ENCODE measurements at places on chromosomes 1 and 21.

GRCh38 chr1:30046751-30047150, 676.6 kb downstream of the MATN1 start:
- no peak for DNase-seq

DNA sequence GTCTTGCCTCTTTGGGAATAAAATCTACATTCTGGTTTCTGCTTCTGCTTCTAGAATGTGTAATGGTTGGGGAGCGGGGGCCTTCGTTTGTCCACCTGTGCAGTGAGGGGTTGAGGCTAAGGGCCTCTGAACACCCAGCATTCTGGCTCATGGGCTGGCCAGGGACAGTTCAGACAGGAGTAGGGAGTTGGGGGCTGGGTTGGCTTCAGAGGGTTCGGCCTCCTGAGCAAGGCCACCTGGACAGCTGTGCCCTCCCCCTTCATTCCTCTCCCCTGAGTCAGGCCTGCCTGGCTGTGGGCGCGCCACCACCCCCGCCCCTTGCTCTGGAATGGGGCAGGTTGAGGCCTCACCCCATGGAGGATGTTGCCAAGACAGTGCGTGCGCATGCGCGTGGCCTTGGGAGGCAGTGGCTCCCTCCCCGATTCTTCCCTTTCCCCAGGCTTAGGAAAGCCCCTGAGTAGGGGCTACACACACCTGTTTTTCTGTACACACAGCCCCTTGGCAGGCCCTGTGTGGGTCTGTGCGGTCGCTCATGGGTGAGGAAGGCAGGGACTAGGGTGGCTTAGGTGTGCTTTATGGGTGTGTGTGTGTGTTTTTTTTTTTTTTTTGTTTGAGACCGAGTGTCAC, 57.0 kb downstream of the YARS1 start:
- no peak for DNase-seq

GRCh38 chr1:234980645-234981396, 147.8 kb downstream of the TOMM20 start:
- DNase-seq = peak; percentile 85

DNA sequence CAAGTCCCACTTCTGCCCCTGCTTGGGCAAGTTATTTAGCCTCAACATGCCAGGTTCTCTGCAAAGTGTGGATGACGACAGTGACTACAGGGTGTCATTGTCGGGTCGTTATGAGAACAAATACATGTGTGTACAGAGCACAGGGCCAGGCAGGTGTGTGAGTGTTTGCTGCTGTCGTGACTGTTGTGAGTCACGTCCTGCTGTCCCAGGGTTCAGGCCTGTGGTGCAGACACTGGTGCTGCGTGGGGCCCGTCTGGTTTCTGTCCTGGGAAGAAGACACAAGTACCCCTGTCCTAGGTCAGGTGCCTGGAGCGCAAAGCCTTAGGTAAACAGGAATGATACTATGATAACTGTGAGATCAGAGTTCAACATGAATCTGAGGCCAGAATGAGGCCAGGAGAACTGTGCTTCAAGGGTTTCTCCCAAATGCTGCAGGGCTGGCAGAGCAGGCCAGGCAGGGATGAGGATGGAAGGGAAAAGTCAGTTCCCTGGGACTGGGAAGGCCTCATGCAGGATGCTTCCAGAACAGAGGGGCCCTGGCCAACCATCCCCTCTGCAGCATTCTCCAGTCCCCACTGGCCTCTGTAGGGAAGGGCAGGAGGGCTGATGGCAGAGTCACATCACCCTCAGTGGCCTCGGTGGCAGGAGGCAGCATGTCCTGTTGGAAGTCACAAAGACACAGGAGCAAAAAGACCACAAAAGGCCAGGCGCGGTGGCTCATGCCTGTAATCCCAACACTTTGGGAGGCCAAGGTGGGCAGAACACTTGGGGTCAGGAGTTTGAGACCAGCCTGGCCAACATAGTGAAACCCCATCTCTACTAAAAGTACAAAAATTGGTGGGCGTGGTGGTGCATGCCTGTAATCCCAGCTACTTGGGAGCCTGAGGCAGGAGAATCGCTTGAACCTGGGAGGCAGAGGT, 15.7 kb downstream of the GPR157 start:
- DNase-seq = no peak

GRCh38 chr1:16913181-16913832, 8.4 kb upstream of the CROCC start:
- DNase-seq = no peak

DNA sequence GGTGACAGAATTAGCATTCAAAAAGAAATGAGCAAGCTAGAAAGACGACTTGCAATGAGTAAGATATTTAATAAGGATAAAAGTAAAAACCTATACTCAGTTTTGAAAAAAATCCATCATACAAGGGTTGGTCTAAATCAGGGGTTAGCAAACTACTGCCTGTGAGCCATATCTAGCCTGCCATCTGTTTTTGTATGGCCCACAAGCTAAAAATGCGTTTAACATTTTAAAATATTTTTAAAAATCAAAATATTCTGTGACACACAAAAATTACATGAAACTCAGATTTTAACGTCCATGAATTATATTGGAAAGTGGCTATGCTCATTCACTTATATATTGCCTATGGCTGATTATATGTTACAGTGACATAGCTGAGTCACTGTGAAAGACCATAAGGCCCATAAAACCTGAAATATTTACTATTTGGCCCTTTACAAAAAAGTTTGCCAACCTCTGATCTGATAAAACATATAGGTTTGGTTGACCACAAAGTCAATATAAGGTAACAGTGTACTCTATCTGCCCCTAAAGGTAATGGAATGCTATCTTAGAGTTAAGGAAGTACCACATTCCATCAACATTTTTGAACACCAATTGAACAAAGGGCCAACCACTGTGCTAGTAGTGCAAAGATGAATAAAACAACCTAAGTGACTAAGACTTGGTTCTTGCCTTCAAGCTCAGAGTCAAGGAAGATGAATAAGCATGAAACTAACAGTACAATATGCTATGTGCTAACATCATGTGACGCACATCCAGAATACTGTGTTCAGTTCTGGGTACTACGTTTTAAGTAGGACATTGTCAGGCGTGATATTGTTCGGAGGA, 3.2 kb downstream of the IFT25 start:
- no peak for DNase-seq

GRCh38 chr1:166903232-166903631, 27.2 kb upstream of the TADA1 start:
- no peak for DNase-seq

DNA sequence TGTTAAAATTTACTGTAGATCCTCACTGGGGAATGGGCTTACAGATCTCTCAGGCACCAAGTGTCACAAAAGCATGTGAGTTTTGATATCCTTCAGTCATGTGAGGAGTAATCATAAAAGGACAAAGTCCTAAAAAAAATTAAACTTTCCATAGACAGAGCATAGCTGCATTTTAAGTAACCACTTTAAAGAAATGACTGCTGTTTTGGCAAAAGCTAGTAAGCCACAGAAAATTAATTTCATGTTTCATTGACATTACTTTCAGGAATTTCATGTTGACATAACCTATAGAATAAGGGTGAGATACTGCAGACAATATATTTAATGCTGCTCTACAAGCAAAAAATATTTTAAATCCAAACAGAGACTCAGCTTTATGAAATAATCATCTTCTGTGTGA, 156.3 kb downstream of the LYPLAL1 start:
- DNase-seq = no peak

- DNase-seq = no peak
These were observed 41.7 kb downstream of the CD55 start for GRCh38 chr1:207362962-207363860.

DNA sequence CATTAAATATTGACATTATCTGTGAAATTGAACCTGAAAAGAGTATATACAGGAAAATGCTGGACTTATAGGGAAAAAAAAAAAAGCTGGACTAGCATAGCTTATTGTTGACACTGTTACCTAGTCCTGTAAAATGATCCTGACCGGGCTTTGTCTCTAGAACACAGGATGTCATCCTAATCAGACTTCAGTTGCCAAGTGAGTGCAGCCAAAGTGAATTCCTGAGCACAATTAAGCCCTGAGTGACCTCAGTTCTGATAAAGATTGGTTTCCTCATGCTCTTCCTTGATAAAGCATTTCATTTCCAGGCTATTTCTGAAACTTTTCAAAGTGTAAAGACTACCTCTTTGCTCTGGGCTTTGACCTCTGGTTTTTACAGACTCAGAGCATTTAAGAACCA, 19.8 kb downstream of the SELP start:
- DNase-seq = no peak

GRCh38 chr1:15282810-15283474, 35.9 kb downstream of the FHAD1 start:
- DNase-seq = no peak

GRCh38 chr1:17736625-17737024, 18.5 kb upstream of the ACTL8 start:
- DNase-seq = no peak

DNA sequence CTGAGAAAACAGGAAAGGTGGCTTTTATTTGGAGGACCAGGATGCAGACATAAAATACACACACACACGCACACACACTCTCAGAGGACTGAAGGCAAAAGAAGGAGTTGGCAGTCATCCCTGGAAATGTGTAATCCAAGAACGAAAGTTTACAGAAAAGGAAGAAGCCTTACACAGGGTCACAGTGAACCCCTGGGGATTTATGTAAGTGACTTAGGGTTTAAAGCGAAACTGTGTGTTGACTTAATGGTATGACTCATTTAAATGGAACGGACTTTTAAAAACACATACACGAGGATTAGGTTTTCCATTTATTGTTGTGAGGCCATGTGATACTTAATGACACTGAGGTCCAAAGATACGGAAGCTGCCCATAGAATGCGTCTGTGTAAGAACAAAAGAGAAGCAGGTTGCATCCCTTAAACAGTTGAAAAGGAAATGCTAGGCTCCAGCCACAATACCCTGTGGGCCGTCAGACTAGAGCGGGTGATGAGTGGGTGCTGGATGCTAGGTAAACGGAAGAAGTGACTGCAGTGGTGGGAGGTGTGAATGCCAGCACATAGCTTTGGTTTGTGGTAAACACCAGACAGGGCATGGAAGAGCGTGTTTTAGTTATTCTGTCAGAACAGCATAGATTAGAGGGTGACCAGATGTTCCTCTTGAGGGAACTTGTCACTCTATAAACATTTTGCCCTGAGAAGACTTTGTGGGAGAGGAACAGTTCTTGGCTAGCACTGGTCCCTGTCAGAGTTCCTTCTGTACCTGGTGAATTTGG, 21.6 kb upstream of the BCL10 start:
- DNase-seq = peak; percentile 90

DNA sequence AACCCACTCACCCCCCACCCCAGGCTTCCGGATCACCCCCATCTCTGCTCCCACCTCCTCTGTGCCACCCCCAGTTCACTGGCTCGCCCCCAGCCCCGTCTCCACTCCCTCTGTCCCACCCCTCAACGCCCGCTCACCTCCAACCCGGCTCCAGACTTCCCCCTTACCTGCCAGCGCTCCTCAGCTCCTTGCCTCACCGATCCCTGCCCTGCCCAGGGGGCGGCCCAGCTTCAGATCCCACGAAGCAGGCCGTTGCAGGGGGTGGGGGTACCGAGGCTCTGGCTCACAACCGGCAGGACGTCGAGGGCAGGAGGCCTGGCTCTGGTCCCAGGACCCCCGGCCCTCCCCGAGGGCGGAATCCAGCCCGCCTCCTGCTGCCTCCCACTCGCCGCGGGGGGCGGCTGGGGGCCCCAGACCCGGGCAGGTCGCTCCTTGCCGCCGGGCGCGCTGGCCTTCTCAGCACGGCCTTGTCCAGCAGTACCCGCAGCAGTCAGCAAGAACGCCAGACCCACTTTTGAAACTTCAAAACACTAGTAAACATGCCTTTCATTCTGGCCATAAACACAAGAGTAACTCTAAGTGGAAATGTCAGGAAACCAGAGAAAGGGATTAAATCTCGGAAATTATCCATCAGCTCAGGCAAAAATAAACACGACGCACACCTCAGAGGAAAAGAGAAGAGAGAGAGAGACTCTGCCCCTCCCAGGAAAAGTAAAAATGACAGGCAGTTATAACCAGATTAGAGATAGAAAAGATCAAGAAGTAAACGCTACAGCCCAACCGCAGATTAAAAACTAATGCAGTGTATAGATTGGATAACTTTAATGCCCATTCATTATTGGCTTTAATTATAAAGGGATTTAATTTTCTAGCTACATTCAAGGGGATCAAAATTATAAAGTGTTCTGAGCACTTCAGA, 1.0 kb upstream of the FAM89A start:
- no peak for DNase-seq

DNA sequence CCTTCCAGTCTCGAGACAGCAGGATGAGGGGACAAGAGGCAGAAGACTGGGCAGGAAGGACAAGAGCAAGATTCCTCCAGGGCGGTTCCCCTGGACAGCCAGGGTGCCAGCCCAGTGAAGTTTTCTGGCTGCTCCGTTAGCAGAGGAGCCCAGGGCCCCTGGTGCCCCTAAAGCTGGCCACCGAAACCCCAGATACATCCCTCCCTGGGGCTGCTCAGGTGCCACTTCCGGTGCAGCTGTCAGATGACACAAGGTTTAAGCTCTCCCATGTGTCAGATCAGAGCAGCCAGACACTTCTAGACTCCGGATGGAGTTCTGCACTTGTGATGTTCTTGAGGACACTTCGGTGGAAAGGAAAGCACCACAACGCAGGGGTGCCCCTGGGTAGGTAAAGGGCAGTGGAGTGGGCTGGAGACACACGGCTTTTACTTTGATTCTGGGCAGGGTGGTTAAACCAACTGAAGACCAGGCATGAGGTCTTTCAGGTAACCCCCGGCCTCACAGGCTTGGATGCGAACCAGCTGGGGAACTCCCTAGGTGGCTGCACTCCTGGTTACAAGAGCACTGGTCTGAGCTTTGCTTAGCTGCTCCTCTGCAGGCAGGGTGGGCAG, 85.7 kb downstream of the ITPKB start:
- no peak for DNase-seq

DNA sequence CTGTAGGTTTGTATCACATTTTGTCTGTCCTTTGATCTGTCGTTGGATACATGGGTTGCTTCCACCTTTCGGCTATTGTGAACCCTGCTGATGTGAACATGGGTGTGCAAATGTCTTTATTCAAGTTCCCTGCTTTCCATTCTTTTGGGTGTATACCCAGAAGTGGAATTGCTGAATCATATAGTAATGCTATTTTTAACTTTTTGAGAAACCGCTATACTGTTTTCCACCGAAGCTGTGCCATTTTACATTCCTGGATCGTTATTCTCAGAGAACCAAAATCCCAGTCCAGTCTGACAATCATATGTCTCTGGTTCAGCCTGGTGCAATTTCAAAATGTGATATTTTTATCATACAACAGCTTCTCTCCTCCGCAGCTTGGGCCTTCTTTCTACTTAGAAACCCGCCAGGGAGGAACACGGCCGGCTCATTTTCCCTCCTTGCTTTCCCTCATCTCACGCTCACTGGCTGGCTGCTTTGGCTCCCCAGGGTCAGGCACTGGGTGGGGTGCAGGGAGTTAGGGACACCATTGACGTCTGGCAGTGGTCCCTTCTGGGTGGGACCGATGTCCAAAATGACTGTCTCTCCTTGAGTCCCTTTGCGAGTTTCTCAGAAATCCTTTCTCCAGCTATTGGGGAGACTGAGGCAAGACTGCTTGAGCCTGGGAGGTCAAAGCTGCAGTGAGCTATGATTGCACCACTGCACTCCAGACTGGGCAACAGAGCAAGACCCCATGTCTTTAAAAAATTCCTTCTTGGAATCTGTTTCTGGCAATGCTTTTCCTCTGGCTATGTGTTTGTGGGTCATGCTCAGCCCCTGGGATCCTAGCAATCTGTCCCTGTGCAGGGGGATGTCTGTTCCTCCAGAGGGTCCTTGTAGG, 73.5 kb upstream of the AKT3 start:
- no peak for DNase-seq

Measured in fibroblast of skin of left biceps (primary cell).